ENCODE measurements at places on chromosomes 12 and 14.

- no peak for DNase-seq
Measured at GRCh38 chr12:51480978-51481377, 56.3 kb downstream of the SLC4A8 start.

DNA sequence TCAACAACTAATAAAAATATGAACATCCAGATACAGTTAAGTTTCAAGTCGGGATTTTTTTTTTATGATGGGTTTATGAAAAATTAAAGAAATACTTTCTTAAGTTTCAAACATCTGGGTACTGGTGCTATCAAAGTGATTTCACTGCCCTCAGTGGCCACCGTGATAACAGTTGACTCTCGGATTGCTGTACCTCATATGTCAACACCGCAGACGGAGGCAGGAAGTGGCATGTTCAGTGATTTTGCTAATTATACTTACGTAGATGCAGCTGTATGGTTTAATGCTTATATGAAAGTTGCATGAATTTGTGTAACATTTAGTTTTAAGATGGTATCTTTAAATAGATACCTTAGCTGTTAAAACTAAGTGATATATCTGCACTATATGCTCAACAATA lies 20.8 kb upstream of the FBLN5 start:
- no peak for DNase-seq

DNA sequence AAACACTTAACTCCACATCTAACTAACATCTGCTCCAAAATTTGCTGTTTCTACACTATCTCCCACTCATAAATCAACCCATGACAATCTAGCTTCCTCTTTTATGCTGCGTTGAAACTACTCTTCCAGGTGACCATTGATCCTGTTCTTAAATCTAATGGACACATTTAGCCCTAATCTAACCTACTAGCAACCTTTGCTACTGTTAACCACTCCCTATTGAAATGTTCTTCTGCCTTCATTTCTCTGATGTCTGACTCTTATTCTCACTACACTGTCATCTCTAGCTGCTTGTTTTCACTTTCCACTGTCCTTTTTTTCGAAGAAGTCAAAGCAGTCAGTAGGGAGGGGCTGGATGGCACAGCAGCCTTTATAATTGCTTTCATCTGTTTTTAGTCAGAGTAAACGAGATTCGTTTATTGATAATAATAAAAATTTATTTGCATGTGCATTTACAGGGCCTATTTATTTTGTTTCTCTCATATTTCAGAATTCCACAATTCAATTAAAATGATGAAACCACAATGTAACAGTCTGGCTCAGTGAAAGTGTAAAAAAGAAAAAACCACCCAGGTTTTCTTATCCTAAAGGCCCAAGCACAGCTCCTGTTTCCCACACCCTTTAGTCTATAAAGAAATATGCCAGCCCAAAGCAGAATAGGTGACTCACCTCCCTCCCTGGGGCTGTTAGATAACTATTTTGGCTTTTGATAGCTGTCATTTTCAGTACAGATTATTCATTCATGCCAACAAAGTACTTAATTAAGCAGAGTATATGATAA lies 44.9 kb downstream of the ATP2B1 start:
- DNase-seq, result no peak

- no peak for DNase-seq
Measured at GRCh38 chr12:52125476-52125900, 46.0 kb downstream of the SMIM41 start.

DNA sequence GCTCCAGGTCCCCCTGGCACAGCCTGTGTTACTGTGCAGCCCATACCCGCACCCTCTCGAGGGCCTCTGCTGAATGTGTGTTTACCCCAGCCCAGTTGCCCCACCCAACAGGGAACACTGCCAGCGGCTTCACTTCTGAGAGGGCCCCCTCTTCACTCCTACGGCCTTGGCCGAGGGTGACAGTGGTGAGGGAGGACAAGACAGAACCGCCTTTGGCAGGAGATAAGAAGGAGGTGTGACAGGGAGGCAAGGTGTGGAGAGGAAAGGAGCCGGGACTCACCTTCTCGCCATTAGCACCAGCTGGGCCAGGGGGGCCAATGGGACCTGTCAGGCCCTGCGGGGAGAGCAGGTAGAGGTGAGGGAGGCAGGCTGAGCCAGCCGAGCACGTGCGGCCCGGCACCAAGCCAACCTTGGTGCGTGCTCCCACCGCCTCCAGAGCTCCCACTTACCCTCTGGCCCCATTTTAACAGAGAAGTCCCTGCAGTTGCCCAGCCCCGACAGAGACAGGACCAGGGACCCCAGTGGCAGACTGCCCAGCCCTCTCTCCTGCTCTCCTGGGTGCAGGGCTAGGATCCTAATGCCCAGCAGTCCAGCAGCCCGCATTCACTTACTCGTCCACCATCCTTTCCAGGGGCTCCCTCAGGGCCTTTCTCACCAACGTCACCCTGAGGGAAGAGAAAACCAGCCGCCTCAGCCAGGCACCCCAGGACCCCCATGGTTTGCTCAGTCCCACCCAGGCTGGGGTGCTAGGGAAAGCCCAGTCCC lies 18.3 kb downstream of the TMEM106C start:
- DNase-seq, result no peak

DNA sequence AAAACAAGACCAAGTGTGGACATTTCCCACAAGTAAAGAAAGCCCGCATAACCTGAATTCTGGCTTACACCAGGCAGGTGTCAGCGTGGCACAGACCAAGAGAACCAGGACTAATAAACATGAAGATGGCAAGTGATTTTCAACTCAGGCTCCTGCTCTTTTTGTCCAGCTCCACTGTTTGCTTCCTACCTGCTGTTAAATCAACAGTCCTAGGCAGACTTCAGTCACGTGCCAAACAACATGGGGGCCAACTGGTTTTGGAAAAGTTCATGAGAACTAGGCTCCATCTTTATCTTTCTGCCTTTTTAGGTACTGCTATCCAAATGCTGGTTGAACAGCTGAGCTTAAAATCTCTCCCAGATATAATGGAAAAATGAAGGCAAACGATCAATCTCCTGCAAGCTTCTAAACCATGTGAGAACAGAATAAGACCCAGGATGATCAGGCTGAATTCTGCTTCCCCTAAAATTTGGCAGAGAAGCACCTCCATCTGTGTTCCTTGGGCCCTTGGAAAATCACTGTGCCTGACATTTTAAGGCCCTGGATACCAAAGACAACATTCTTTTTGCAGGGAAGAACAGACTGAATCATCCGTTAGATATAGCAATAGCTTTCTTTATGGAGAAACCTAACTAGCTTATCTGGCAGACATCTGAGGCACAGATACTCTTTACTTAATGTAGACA lies 215.6 kb upstream of the USP15 start:
- no peak for DNase-seq

DNA sequence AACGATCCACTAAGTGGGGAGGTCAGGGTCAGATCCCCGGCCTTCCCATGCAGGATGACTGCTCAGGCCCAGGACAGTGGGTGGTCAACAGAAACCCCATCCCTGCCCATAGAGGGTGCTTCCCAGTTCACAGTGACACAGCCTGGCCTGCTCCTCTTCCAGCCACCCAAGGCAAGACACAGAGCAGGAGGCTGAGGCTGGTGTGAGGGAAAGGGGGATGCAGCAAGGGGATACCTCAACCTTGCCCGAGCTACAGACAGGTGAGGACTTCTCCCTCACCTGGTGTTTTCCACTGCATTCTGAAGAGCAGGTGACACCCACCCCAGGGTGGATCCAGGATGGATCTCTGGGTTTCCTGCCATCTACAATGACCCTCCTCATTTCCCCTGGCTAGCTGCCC lies 106.7 kb downstream of the KIF26A start:
- DNase-seq, result no peak

DNA sequence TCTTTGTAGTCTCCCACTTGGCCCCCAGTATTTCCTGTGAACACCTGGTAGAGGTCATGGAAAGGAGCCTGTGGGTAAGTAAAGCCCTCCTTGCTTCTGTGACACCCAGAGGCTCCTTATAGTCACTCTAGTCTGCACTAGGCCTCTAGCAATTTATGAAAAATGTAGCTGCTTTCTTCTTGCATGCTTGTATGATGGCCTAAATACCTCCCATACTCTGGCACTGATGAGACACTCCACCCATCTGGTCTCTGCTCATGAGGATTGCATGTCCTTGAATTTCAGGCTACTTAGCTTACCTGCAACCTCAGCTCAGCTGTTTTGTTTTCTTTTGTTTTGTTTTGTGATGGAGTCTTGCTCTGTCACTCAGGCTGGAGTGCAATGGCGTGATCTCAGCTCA lies 4.6 kb upstream of the A2ML1 start:
- no peak for DNase-seq

GRCh38 chr14:61838661-61839245 lies 76.5 kb downstream of the SNAPC1 start:
- DNase-seq, result no peak

DNA sequence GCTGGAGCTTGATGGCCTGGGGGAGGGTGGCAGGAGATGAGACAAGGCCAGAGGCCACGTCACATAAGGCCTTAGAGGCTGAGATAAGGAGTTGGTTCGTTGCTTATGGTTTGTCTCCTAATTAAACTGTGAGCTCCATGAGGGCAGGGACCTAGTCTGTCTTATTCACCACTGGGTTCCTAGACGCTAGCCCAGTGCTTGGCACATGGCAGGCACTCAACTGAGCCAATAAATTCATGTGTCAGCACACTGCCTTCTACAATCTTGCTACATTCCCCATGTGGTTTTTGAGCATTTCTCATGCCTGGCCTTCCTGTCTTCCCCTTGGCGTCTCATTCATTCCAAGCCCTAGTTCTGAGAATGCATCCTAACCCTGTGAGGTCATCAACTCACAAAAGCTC lies 92.5 kb upstream of the MED13L start:
- DNase-seq, result no peak

- no peak for DNase-seq
Measured at GRCh38 chr12:99549651-99550050, 97.9 kb upstream of the GARIN6 start.

GRCh38 chr14:69794791-69795190 lies 2.2 kb downstream of the SLC10A1 start:
- no peak for DNase-seq

- no peak for DNase-seq
Measured at GRCh38 chr14:49418789-49419188, 167.4 kb downstream of the RPS29 start.

- no peak for DNase-seq
Measured at GRCh38 chr14:35286707-35287106, 5.5 kb upstream of the PSMA6 start.

DNA sequence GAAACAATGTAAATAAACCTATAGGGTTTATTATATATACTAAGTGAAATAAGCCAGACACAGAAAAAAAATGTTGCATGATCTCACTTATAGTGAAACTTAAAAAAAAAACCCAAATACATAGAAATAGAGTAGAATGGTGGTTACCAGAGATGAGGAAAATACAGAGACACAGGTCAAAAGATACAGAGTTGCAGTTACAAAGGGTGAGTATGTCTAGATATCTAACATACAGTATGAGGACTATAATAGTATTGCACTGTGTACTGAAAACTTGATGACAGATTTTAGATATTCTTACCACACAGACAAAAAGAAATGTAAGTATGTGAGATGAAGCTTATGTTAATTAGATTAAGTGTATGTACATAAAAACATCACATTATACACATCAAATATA lies 28.1 kb downstream of the CLEC2D start:
- DNase-seq, result no peak

DNA sequence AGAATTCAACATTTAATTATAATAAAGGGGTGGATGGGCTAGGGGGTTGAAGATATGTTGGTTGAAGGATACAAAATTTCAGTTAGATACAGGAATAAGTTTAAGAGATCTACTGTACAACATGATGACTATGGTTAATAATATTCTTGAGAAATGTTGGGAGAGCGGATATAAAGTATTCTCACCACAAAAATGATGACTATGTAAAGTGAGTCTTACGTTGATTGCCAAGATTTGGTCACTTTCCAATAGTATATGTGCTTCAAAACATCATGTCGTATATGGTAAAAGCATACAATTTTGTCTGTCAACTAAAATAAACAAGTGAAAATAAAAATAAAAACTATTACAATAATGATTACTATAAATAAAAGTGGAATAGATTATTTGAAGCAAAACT lies 802.0 kb downstream of the C12orf50 start:
- no peak for DNase-seq

GRCh38 chr14:90193925-90194324 lies 62.4 kb upstream of the PSMC1 start:
- no peak for DNase-seq

DNA sequence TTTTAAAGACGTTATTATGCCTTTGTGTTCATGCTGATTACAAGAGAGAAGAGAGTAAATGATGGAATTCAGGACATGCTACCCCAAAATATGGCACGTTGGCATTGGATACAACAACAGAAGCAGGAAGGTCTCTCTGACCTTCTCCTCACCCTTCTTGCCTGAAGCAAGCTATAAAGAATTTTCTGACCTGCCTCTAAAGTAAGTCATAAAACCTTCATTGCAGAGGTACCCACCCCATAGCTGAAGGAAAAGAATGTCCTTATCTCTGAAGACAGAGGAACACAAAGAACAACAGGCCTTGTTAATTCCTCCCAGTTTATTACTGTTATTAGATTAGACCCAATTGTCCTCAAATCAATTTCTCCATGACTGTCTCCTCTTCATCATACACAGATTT lies 176.2 kb downstream of the FBXL14 start:
- no peak for DNase-seq

- DNase-seq, result no peak
Measured at GRCh38 chr12:131896811-131897270, 2.4 kb downstream of the ULK1 start.

- no peak for DNase-seq
Measured at GRCh38 chr14:24398653-24399446, at the start of gene NYNRIN. NYNRIN (plus strand) TSS chr14:24399003; CDS start chr14:24399247, 244 bp downstream.

GRCh38 chr12:42918443-42918842 lies 328.9 kb upstream of the PRICKLE1 start:
- no peak for DNase-seq

GRCh38 chr12:118063576-118064391 lies 2.8 kb upstream of the WSB2 start:
- no peak for DNase-seq

DNA sequence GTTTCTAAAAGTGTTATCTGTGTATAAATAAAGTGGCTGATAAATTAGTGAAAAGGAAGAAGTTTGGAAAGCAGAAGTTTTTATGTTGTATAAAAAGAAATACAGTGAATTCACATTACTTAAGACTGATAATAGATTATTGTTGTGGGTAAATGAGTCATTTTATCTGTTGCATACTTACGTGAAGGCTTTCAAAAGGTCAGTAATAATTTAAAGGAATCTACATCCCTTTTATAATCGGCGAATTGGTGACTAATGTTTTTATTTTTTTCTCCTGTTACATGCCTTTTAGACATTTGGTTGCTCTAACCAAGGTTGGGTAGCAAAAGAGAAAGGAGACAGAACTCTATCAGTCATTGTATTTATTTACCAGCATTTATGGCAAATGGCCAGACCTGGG lies 155.9 kb downstream of the SLC41A2 start:
- DNase-seq, result no peak

GRCh38 chr12:11785712-11786111 lies 136.2 kb downstream of the ETV6 start:
- no peak for DNase-seq

Measured in vagina (tissue), 2 donors.